ENCODE measurements at places on chromosomes 11 and 22.

- no peak for DNase-seq
These were observed 134.5 kb upstream of the NAV2 start for GRCh38 chr11:19577976-19578619.

DNA sequence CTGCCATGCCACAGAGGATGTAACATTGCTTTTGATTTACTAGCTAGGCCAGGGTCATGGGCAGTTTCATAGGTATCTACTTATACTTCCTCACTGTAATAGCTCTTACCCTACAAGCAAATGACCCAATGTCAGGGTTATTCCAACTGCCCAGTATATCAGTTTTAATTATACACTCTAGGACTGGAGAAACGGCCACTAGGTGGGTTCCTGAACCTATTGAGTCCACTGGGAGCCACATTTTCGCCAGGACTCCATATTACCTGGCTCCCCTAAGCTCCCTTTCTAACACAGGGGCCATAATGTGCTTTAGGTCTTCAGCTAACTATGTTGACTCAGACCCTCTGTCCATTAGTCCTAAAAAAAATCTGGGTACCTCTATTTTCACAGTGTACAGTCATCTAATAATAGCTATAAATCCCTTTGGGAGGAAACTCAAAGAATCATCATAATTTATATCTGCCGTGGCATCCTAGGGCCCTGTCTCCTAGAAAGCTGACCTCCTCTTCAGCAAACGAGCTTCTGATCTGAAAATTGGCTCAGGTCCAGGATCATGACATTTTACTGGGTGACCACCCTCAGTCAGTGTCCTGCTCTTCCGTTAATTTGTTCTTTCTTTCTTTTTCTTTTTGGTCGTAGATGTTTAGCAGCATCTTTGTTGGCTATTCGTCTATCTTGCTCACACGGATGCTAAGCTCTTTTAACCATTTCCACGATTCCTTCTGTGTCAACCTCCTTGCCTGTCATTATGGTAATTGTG lies 244.3 kb downstream of the FAM76B start:
- DNase-seq, result no peak

DNA sequence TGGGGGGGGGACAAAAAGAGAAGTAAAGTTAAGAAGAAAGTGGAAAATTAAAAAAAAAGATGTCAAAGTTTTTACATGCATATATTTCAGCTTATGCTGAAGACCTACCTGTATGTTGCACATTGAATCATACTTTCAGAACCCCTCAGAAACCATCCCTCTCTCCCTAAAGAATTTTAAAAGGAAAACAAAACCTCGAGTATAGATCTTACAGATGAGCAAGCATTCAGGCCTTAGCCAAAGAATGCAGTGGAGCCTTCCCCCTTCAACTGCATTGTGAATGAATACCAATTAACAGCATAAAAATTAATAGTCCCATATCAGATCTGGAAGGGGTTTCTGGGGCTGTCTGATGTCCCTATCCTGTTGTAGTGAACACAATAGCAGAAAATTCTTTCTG lies 16.3 kb downstream of the KDELR3 start:
- no peak for DNase-seq

GRCh38 chr22:43182726-43183125 lies 4.2 kb downstream of the TTLL12 start:
- no peak for DNase-seq

GRCh38 chr11:134535029-134536025 lies 123.3 kb upstream of the B3GAT1 start:
- DNase-seq, result no peak

DNA sequence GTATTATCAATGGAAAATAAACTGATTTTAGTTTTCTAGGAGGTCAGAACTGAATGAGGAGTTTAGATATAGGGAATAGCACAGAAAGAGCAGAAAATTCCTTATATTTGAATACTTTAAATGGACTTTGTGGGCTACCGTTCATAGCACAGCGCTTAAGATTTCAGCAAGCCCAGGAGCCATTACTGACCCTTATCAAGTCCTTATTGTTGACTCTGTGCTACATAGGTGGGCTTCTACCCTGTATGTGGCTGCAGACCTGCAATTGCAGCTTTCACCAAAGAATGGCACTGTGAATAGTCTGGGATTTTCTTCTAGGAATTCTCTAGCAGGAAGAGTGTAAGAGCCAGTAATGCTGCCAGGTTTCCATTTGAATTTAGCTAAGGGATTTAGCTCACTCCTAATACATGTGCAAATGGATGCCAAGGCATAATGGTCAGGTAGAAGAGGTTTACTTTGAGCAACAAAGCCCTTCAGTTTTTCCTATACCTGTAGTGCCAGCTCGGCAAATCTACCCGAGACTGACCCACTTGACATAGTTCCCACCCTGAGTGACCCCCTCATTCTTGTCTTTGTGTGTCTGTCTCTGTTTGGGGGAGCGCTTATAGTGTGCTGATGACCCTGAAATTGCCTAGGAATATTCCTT lies 42.5 kb upstream of the DLAT start:
- no peak for DNase-seq
